ENCODE measurements at places on chromosomes 7 and 10.

- no peak for DNase-seq
Measured at GRCh38 chr10:79397575-79398303, 47.7 kb downstream of the ZCCHC24 start.

- DNase-seq, result no peak
Measured at GRCh38 chr7:37013771-37014170, 289.5 kb upstream of the AOAH start.

GRCh38 chr7:122460936-122461335 is 156.4 kb upstream of the FEZF1 start:
- no peak for DNase-seq

GRCh38 chr7:129898502-129899160 is 54.1 kb downstream of the UBE2H start:
- no peak for DNase-seq

- peak; percentile 35 for DNase-seq
Measured at GRCh38 chr7:105131890-105132289, 117.9 kb downstream of the KMT2E start.

- DNase-seq, result no peak
Measured at GRCh38 chr10:73923935-73924598, 13.1 kb downstream of the PLAU start.

- no peak for DNase-seq
Measured at GRCh38 chr10:48475943-48476278, 129.0 kb downstream of the ARHGAP22 start.

DNA sequence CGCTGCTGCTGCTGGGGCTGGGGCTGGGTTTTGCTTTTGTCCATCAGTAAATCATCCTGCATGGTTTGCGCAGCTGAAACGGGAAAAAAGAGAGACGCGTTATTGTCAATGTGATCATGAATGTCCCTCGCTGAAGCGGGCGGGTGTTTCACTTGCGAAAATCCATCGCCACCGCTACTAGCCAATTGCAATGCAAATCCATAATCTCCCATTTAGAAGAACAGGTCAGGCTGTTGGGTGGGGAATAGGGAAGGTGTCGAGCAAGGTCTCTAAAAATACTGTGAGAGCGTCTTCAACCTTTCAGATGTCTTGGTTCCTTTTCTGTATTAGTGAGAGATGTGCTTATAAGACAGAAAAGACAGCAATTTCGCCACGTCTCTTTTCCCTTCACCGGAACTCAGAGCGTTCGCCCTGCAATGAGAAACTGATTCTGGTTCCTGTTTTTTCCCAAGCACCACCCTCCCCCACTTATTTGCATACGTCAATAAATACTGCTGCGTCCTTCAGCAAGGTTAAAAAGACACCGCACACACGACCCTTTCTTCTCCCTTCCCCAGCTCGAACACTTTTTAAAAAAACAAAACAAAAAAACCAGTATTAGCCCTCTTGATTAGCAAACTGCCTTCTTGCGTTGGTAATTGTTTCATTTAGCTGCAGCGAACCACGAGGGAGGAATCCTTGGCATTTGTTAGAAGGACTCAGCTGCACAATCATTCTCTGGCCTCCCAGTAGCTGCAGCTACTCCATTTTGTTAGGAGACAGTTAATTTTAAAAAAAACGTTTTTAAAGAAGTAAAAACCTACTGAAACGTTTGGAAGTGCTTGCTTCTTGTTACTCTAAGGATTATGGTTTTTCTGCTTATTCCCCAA is 50.4 kb downstream of the CPEB3 start:
- DNase-seq, result peak; percentile 13

GRCh38 chr7:92832534-92833023 is 3.8 kb downstream of the CDK6 start:
- no peak for DNase-seq

- DNase-seq, result no peak
Measured at GRCh38 chr10:122019414-122019975, 30.5 kb downstream of the TACC2 start.

GRCh38 chr10:46106410-46107255 is 60.6 kb upstream of the MSMB start:
- DNase-seq, result peak; percentile 72

DNA sequence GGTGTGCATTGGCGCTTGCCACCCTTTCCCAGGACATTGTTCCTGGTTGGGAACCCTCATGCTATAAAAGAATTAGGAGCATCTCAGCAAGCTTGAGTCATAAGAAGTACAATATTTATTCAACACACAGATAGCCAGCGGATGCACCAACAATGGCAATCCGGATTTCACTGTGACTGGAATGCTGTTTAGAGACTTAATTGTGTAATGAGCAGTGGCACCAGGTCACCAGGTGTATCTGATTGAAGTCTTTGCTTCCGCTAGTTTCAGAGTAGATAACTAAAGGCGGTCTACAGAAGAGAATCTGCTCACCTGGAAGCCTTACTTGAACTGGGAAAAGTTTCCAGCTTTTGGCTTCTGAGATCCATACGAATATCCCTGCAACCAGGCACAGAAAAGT is 772.3 kb upstream of the GHITM start:
- no peak for DNase-seq

GRCh38 chr10:125788156-125789034 is 12.8 kb upstream of the MMP21 start:
- no peak for DNase-seq

GRCh38 chr10:70560511-70560941 is 42.0 kb downstream of the PRF1 start:
- DNase-seq, result no peak

DNA sequence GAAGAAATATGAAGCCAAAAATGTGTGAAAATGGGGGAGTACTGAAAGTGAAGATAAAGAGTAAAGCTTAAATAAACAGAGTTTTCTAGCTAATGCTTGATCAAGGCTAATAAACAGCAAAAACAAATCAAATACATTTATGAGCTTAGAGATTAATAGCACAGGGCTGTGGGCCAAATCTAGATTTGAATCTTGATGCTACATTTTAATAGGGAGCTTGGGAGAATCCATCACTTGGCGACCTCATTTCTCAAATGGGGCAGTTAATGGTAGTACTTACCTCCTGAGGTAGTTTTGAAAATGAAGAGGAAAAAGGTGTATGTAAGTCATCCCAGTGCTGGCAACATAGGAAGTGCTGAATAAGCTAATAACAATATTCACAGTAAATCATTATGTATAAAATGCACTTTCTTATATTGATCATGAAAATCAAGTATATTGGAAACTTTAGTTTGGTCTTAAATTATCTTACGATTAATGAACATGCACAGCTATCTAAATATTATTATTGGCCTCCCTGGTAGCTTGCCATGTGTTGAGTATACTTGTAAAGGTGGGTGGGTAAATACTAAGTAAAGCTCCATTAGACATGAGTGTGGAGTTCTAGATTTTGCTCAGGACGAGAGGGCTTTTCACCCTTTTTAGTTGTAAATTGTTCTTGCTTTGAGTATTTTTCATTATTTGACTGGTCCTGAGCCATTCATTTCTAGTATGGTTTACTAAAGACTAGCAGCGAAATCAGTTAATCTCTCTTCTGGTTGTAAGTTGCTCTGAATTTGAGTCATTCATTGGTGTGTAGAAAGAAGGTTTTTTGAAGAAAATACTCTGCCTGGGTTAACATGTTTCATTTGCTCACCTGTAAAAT is 5.1 kb downstream of the BICC1 start:
- no peak for DNase-seq

DNA sequence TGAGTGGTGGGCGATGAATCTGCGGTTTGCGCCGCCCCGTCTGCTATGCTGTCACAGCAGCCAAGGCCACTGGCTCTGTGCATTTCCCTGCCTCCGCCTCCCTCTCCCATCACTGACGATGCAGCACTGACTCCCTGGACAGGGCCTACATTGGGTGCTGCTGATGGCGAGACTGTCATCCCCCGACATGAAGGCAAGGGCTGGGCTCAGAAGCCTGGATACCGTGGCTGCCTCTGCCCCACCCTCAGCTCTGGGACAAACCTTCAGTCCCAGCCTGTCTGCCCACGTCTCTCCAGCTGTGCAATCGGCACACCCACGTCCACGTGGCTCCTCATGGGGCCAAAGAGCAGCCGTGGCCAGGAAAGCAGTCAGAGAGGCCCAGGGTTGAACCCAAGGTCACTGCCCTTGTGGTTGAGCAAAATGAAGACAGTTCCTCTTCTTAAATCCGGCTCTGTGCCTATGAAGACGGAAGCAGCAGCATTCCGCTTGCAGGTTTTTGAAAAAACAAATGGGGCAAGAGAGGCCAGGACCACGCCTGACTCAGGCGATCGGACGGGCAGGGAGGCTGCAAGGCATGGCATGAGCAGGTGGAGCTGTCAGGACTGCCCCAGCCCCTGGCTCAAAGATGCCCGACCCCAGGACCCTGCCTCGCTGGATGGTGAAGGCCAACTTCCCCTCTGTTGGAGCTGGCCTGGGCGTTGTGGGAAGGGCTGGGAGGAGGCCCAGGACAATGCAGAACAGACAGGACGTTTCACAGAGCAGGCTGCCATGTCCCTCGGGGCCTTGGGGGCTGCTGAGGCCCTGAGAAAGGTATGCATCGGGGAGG is 517.5 kb downstream of the DNAJB6 start:
- no peak for DNase-seq

GRCh38 chr7:36045830-36046341 is 107.2 kb upstream of the EEPD1 start:
- DNase-seq, result no peak

Data from activated T-cell treated with anti-CD3 and anti-CD28 coated beads, Interleukin-2, amount 50 U/mL, for 72 hours (primary cell).